ENCODE measurements at places on chromosomes 5 and 9. TPM values are rescaled to one million over a fixed set of nuclear protein-coding genes. Genes with fewer than 3 reads are reported as not detected.

Gene PKD2L2
- total RNA-seq, result 0.30 TPM

- peaks cover 25% of the 10 kb centered on the region for H3K27me3 ChIP-seq
- H3K4me1 ChIP-seq, result no peaks in the 10 kb centered on the region
- no peak for DNase-seq
- no peak overlapping the region for H3K4me3 ChIP-seq
- no peak overlapping the region for H3K27ac ChIP-seq
- no peaks in the 10 kb centered on the region for H3K36me3 ChIP-seq
These were observed 29.5 kb upstream of the NFIB start for GRCh38 chr9:14343261-14344031.

Gene ZFR
- total RNA-seq, result 44.8 TPM

DNA sequence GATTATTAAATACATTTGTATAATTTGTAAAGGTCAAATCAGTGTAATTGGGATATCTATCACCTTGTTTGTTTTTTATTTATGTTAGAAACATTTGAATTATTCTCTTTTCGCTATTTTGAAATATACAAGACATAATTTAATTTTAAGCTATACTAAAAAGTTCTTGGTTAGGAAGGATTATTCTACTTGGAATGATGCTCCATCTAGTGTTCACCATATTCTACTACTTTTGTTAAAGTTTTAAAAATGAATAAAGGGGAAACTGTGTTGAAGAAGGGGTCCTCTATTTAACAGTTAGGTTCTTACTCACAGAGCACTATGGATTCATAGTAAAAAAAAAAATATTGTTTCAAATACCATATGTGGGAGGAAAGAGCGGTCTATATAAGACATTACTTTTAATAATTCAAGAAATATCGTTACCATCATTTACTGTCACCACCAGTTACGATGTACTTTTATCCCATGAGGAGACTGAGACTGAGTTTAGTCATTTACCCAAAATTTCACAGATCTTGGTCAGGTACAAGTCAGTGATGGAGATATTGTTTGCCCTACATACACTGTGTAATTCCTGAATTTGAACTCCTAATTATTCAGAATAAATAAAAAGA is 6.3 kb upstream of the STOM start:
- no peak overlapping the region for H3K4me3 ChIP-seq
- no peak overlapping the region for H3K27ac ChIP-seq
- H3K27me3 ChIP-seq, result peaks cover 7% of the 10 kb centered on the region
- DNase-seq, result no peak
- H3K4me1 ChIP-seq, result peaks cover 19% of the 10 kb centered on the region

DNA sequence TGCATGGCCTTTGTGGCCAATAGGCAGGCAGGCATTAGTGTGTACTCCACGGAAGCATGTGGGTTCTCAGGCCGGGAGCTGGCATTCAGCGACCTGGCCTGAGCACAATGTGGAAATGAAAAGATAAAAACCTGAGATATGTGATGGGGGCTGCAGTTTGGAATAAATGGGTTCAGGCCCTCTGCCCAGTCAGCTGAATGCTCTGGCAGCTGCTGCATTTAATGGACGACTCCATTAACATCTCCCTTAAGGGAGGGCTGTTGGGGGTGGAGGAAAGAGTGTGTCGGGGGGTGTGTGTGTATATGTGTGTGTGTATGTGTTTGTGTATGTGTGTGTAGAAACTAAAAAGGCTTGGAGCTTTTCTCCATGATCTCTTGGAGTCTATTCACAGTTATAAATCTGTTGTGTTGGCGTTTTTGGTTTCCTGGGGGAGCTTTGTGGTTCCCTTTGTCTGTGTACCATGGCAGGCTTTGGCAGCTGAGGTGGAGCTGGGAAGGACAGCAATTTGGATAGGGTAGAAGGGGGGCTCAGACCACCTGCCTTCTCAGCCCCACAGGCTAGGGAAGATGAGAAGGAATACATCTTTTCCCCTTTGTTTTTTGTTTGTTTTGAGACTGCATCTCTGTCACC is 27.3 kb upstream of the HSPA9 start:
- H3K27ac ChIP-seq, result no peak overlapping the region
- DNase-seq, result no peak
- peaks cover 32% of the 10 kb centered on the region for H3K27me3 ChIP-seq
- no peak overlapping the region for H3K4me3 ChIP-seq
- H3K4me1 ChIP-seq, result peaks cover 16% of the 10 kb centered on the region

- peak overlapping the region; percentile 93 for H3K27ac ChIP-seq
- H3K4me1 ChIP-seq, result peaks cover 33% of the 10 kb centered on the region
- H3K36me3 ChIP-seq, result no peaks in the 10 kb centered on the region
- DNase-seq, result peak; percentile 72
- no peaks in the 10 kb centered on the region for H3K27me3 ChIP-seq
These were observed 79.0 kb downstream of the GLDC start for GRCh38 chr9:6566409-6567139.

DNA sequence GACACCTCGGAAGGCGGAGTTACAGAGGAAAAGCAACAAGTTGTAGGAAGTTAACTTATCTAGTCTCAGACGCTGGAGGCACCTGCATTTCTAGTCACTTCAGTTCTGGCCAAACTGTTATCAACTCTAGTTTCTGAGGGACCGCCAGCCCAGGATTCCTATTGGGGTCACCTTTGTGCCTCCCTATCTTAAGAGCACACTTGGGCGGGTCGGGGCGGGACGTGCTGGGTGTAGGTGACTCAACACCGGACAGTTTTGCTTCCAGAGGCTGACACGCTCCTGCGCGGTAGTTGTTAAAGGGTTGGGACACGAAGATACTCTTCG is 679 bp upstream of the KDM4C start:
- H3K27ac ChIP-seq, result peak overlapping the region; percentile 100
- peaks cover 27% of the 10 kb centered on the region for H3K4me1 ChIP-seq
- peak; percentile 81 for DNase-seq
- H3K36me3 ChIP-seq, result peaks cover 9% of the 10 kb centered on the region
- no peaks in the 10 kb centered on the region for H3K27me3 ChIP-seq
- peak overlapping the region; percentile 90 for H3K4me3 ChIP-seq

Gene FBXO4
- total RNA-seq, result 13.6 TPM

- DNase-seq, result peak; percentile 48
- no peaks in the 10 kb centered on the region for H3K27me3 ChIP-seq
- peak overlapping the region; percentile 97 for H3K27ac ChIP-seq
- H3K4me1 ChIP-seq, result peaks cover 40% of the 10 kb centered on the region
- H3K4me3 ChIP-seq, result peak overlapping the region; percentile 89
These were observed 797 bp downstream of the FAM78A start for GRCh38 chr9:131275332-131276093.

DNA sequence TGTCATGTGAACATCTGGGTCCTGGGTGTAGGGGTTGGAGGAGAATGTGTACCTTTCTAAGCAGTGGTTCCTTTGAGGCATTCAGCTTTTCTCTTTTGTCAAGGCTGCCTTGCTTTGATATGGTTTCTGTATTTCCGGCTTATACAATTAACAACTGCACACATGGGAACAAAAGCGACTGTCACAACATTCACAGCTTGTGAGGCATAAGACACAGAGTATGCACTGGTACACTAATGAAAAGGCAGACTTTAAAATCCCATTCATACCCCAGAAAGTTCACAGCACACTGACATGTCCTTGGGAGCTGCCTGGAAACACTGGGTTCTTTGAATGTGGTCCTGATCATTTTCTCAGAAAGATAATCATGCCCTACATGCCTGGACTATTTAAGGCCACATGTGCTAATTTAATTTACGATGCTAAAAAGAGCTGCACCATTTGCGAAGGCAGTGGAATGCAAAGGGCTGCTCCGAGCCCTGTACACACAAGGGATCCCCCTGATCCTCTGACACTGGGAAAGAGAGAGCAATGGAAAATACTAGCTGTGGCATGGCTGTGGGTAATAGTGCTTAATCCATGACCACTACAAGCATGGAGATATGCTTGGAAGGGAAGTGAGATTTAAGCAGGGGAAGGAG is 131.8 kb downstream of the EFNA5 start:
- H3K36me3 ChIP-seq, result no peaks in the 10 kb centered on the region
- H3K4me1 ChIP-seq, result peaks cover 3% of the 10 kb centered on the region
- no peak overlapping the region for H3K27ac ChIP-seq
- H3K4me3 ChIP-seq, result no peak overlapping the region

GRCh38 chr9:108363311-108363710 is 492.5 kb downstream of the ACTL7B start:
- DNase-seq, result no peak
- no peak overlapping the region for H3K27ac ChIP-seq
- H3K27me3 ChIP-seq, result no peaks in the 10 kb centered on the region
- no peaks in the 10 kb centered on the region for H3K36me3 ChIP-seq

DNA sequence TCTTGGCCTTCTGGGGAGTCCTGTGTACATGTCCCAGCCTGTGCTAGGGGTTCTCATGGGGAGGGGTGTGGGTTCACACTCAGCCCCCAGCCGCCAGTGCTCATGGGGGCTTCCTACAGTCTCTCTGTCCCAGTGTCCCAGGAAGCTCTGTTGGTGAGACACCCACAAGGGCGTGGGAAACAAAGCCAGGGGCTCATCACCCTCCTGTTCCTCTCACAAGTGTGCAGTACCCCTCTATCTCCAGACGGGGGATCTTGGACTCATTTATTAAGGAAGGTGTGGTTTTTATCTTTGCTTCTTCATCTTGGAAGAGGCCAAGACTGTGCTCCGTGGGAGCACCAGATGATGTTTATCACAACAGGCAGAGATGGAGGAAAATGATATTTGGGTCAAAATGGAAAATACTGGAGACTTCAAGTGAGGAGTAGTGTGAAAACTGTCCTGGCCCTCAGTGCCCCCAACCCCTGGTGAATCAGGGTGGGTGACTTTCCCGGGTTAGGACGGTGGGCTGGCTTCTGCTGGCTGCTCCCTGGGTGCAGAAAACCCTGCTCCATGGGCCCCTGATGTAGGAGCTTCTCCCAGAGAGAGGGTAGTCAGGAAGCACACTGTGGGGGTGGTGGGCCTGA is 15.2 kb downstream of the TMEM171 start:
- H3K4me3 ChIP-seq, result no peak overlapping the region
- H3K4me1 ChIP-seq, result no peaks in the 10 kb centered on the region
- no peaks in the 10 kb centered on the region for H3K36me3 ChIP-seq
- H3K27ac ChIP-seq, result no peak overlapping the region
- H3K27me3 ChIP-seq, result peaks cover 42% of the 10 kb centered on the region

Gene DMRT2
- total RNA-seq, result 2.9 TPM

GRCh38 chr5:123035918-123036390 is 571 bp downstream of the PPIC start:
- peaks cover 9% of the 10 kb centered on the region for H3K4me1 ChIP-seq
- no peak overlapping the region for H3K4me3 ChIP-seq

DNA sequence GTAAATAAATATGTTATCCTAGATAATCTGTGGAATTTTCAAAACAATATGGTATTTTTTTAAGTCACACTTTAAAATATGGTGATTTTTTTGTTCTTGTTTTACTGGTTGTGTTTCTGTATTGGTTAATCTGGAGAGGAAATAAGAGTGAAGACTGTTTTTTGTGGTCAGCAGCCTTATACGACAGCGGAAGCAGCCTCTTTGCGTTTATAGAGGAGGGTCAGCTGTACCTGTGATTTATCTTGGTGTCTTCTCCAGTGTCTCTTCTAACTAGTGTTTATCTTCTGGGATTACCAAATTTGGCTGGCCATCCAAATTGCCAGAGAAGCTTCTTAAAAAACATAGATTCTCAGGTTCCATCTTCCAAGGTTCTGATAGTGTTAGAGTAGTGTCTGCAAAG is 58.7 kb downstream of the ICE1 start:
- peaks cover 37% of the 10 kb centered on the region for H3K36me3 ChIP-seq
- H3K27me3 ChIP-seq, result no peaks in the 10 kb centered on the region
- H3K4me3 ChIP-seq, result no peak overlapping the region
- no peak for DNase-seq
- H3K4me1 ChIP-seq, result peaks cover 24% of the 10 kb centered on the region
- H3K27ac ChIP-seq, result peak overlapping the region; percentile 76

DNA sequence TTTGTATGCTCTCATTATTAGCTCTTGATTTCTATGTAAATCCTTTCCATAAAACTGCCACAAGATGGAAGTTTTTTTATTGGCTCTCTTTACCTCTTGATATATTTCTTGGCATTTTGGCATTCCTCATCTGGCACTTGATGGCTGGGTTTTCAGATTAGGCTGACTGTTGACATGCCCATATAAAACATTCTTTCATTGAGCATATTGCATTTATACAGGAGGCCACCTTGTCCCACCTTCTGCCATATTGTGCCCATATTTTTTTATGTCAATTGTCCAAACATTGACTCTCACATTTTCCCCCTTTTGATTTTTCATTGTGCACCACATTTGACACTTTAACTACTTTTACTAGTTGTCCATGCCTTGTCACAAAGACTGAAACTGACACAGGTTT is 182.9 kb downstream of the MEF2C start:
- no peaks in the 10 kb centered on the region for H3K4me1 ChIP-seq
- H3K27ac ChIP-seq, result no peak overlapping the region
- H3K27me3 ChIP-seq, result peaks cover 43% of the 10 kb centered on the region
- DNase-seq, result no peak
- H3K4me3 ChIP-seq, result no peak overlapping the region
- H3K36me3 ChIP-seq, result no peaks in the 10 kb centered on the region

DNA sequence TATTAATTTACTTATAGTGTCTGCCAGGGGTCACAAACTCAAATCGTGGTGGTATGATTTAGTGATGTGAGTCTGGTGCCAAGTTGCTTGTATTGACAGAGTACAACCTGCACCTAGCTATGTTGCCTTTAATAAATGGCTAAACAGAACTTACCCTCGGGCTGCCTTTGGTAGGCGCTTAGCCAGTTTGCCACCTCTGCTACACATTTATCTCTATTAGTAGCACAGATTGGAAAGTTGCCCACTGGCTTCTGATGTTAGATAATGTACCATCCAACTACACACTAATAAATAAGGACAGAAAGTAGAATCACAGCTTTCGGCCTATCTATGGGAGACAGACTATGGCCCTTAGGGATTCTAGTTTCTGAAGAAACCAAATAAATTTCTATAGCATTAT is 368.4 kb downstream of the MAN2A1 start:
- H3K4me1 ChIP-seq, result peaks cover 20% of the 10 kb centered on the region
- no peak overlapping the region for H3K27ac ChIP-seq
- DNase-seq, result no peak
- H3K4me3 ChIP-seq, result no peak overlapping the region
- H3K36me3 ChIP-seq, result no peaks in the 10 kb centered on the region

GRCh38 chr5:453725-454481 is 10.9 kb downstream of the EXOC3 start:
- no peaks in the 10 kb centered on the region for H3K27me3 ChIP-seq
- peak overlapping the region; percentile 57 for H3K27ac ChIP-seq
- DNase-seq, result no peak

- H3K4me1 ChIP-seq, result peaks cover 10% of the 10 kb centered on the region
- H3K27me3 ChIP-seq, result peaks cover 39% of the 10 kb centered on the region
These were observed 5.9 kb upstream of the TAL2 start for GRCh38 chr9:105656131-105656921.

Gene ZNF366
- total RNA-seq, result not detected

DNA sequence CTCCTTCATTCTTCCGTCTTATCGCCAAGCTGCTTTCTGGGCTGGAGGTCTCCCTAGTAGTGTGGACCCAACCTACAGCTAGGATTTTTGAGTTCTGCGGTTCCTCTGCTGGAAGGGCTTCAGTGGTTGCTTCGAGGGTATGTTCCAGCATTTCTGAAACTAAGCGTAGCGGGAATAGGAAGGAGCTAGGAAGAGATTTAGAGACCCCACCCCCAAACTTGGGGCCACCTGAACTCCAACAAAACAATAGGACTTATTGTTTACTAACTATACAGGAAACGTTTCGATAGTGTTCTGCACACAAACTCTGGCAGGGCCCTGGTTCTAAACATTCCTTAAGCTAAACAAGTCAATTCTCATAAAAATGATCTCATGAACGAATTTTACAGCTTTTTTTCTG is 346.7 kb downstream of the PLK2 start:
- H3K27ac ChIP-seq, result no peak overlapping the region
- H3K36me3 ChIP-seq, result no peaks in the 10 kb centered on the region
- H3K27me3 ChIP-seq, result no peaks in the 10 kb centered on the region
- no peak overlapping the region for H3K4me3 ChIP-seq

Gene RMRP
- total RNA-seq, result 9,885 TPM

All from activated CD4-positive, alpha-beta memory T cell treated with anti-CD3 and anti-CD28 coated beads, Interleukin-2, amount 10 ng/mL, durations not matched to agents 7 days and 5 days (primary cell).